D721Med (cell line): ENCODE measurements at places on chromosomes 11 and 22.
A peak's percentile ranks its signal among the peaks of the same experiment; 100 is the strongest.

DNA sequence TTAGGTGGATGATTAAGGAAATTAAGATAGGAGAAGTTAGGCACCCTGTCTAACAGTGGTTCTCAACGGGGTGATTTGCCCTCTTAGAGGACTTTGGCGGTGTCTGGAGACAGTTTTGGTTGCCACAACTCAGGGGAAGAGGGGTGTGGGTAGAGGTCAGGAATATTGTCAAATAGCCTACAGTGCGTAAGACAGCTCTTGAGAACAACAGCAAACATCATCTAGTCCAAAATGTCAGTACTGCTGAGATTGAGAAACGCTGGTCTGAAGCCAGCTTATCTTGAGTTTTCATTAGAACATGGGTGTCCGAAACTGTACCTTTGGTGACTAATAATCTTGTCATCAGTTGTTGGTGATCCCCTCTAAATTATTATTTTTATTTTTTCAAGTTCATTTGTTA, 38.4 kb downstream of the CECR2 start:
- DNase-seq, result no peak

DNA sequence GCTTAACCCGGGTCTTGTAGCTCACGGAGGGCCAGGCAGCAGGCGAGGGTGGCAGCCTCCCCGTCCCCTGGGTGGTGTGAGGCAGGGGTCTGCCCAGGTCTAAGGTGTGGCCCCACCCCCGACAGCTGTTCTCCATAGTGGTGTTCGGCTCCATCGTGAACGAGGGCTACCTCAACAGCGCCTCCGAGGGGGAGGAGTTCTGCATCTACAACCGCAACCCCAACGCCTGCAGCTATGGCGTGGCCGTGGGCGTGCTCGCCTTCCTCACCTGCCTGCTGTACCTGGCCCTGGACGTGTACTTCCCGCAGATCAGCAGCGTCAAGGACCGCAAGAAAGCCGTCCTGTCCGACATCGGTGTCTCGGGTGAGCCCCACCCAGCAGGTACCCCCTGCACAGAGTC, 24.4 kb downstream of the SYNGR1 start:
- no peak for DNase-seq

DNA sequence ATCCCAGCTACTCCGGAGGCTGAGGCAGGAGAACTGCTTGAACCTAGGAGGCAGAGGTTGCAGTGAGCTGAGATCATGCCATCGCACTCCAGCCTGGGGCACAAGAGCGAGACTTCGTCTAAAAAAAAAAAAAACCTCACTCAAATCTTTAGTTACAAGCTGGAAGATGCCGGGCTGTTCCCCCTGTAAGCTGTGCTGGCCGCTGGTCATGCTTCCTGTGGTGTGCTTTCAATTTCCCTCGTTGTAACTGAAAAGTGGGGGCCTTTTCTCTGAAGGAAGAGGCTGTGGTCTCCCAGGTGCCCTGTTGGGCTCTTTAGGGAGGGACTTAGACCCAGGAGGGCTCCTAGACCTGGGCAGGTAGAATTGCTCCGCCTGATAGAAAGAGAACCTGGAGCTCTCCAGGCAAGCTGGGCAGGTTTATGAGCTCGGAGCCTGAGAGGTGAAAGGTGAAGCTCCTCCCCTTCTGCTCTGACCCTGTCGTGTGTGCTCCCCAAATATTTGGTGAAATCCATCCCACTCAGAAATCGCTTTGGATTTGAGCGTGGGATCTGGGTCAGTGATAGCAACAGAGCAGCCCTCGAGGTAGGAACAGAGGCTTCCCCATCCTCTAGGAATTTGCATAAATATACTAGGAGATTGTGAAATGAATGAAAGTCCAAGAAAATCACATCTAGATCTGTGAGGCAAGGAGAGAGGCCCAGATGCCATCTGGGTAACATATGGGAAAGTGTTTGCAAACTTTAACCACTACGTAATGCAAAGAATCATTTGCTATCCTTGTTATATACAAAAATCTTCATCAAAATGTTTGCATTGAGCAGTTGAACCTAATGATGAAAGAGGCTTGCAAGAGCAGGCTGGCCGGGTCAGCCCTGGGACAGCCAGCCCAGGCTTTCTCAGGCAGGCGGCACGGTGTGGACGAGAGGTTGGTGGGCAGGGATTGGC, 154.3 kb downstream of the FBXO7 start:
- no peak for DNase-seq

- DNase-seq, result no peak
Observed at GRCh38 chr22:35749808-35750207, 32.1 kb downstream of the APOL5 start.

- no peak for DNase-seq
Observed at GRCh38 chr11:43992183-43992582, 49.7 kb downstream of the C11orf96 start.

DNA sequence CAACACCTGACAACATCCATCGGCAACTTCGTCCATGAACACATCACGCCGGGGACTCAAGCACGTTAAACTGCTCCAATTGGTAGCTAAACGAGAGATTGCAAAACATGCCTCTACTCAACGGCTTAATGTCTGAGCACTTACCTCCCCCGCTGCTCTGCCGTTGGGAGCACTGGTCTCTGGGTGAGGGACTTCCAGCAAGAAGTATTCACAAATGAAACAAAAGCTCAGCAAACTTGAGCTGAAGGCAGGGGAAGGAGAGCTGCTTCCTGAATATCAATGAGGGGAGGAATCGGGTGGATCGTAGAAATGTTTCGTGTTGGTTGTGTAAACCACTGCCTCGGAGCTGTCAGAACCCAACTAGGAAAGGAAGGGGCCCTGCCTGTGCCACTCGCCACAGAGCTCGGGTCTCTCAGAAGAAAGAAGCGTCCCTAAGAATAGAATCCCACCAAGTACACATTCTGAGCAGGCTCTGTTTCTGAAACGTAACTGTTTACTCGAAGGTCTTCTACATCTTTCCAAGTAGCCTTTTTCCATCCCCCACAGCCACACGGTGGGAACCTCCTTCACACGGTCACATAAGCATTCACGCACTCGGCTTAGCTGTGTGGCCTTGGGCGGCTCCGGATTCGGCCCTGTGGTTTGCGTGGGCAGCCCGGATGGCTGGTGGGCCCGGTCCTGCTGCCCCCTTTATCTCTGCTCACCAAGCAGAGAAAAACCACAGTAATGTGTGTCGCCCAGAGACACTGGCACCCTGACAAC, at the start of gene MLC1:
TSS of gene MLC1 (minus strand) at position 216 of the 762 bp plus-strand sequence. CDS start 524 bp downstream, outside the sequence.
- DNase-seq, result no peak

DNA sequence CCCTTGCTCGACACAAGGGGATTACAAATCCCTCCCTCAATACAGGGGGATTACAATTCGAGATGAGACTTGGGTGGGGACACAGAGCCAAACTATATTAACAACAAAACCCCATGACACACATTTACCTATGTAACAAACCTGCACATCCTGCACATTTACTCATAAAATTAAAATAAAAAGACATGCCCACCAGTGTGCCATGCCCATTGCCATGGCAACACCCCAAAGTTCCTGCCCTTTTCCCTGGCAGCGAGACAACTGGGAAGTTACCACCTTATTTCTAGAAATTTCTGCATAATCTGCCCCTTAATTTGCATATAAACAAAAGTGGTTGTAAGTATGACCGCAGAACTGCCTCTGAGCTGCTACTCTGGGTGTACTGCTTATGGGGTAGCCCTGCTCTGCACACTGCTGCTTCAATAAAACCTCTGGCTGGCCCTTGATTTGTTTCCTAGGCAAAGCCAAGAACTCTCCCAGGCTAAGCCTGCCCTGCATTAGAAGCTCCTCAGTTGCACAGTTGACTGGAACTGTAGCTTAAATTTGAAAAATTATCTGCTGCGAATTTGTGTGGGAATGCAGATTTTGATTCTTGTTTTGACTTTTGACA, 8.6 kb upstream of the INCENP start:
- DNase-seq, result no peak

- no peak for DNase-seq
Observed at GRCh38 chr11:74311352-74311926, at the start of gene P4HA3. Gene P4HA3, minus strand, starts transcription at chr11:74311640. Its CDS starts 29 bp downstream, at chr11:74311611.

DNA sequence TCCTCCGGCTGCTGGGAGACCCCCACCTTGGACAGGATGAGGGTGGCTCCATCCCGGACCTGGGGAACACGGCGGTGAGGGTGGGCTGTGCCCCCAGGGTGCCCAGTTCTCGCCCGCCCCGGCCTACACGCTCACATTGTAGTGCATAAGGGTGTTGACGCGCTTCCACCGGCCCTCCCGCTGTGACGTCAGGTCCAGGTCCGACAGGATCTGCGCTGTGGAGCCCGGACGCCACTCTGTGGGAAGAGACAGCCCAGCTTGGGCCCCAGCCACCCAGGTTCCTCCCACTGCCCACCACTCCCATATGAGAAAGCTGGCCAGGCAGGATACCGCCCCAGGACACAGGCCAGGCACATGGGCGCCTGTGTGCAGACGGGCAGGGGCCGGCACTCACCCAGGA, 8.3 kb upstream of the MAPK11 start:
- DNase-seq, result no peak

- no peak for DNase-seq
Observed at GRCh38 chr11:60292145-60292544, 11.7 kb downstream of the MS4A4A start.

GRCh38 chr22:25282671-25283561, 63.5 kb downstream of the CRYBB2 start:
- peak; percentile 23 for DNase-seq

DNA sequence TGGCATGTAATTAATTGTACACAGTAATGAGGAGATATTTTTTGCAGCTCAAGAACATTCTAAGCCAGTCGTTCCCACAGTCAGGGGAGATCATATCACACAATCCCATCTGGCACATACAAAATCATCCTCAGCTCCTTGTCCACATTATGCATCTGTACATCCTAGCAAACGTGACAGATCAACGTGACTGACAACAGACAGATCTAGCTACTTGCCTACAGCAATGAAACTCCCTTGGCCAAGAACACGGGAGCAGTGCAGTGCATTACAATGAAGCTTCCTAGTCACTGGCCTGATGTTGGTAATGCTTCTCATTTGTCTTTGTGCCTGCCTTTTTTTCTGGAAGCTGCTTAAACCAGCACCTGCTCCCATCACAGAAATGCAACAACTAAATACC, 24.5 kb upstream of the GUCY1A2 start:
- no peak for DNase-seq

GRCh38 chr22:36281781-36282327, 28.9 kb downstream of the APOL1 start:
- DNase-seq, result no peak

GRCh38 chr11:3904228-3904627, 48.8 kb downstream of the STIM1 start:
- no peak for DNase-seq

- no peak for DNase-seq
Observed at GRCh38 chr11:122116591-122116990, 576 bp upstream of the BLID start.

- no peak for DNase-seq
Observed at GRCh38 chr11:132035766-132036165, 665.4 kb downstream of the NTM start.

GRCh38 chr11:75790986-75791385, 22.4 kb downstream of the DGAT2 start:
- no peak for DNase-seq

DNA sequence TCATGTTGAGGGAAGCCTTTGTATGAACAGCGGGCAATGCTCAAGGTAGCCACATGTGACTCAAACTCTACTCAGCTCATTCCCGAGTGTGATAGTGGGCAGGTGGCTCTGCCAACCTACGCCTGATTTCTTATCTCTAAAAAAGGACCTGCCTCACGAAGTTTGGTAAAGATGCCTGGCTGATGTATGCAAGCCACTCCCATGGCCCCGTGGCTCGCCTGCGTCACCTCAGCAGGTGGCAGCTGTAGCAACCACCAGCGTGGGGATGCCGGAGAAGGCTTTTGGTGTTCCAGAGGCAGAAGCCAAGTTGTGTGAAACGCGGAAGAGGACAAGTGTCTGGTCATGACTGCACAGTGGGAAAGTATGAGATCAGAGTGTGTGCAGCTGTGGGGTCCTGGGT, 5.4 kb downstream of the FADS2 start:
- no peak for DNase-seq

GRCh38 chr11:32154275-32154674, 63.4 kb downstream of the RCN1 start:
- no peak for DNase-seq

DNA sequence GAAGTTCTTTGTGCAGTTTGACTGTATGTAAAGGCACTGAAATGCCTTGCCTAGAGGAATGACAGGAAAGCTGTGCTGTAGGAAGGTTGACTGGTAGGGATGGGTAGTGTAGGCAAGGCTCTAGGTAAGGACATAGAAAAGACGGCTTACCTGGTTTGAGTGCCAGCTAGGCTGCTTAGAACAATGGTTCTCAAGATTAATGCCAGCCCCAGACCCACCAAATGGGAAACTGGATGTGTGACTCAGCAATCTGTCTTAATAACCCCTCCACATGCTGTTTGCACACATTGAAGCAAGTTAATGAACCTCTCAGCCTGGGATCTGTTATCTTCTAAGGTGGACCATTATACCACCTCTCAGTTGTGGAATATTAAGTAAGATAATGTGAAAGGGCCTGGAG, 3.7 kb downstream of the RPS3 start:
- DNase-seq, result no peak

DNA sequence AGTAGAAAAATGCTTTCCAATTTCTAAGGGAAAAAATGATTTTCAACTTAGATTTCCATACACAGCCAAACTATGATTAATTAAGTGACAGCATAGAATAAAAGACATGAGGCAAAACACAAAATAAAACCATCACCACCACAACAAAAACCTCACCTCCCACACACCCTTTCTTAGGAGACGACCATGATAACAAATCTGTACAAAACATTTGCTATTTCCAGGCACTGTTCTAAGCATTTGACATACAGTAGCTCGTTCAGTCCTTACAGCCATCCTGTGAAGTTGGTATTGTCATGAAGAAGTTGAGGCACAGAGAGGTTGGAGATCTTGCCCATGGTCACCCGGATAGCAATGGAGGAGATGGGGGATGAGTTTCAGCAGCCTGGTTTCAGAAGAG, 8.7 kb downstream of the SPI1 start:
- no peak for DNase-seq

- DNase-seq, result peak; percentile 86
Observed at GRCh38 chr11:46391578-46392420, at the start of gene CHRM4. Gene CHRM4, minus strand, starts transcription at chr11:46391776. Its CDS starts 5,219 bp downstream, at chr11:46386557.

DNA sequence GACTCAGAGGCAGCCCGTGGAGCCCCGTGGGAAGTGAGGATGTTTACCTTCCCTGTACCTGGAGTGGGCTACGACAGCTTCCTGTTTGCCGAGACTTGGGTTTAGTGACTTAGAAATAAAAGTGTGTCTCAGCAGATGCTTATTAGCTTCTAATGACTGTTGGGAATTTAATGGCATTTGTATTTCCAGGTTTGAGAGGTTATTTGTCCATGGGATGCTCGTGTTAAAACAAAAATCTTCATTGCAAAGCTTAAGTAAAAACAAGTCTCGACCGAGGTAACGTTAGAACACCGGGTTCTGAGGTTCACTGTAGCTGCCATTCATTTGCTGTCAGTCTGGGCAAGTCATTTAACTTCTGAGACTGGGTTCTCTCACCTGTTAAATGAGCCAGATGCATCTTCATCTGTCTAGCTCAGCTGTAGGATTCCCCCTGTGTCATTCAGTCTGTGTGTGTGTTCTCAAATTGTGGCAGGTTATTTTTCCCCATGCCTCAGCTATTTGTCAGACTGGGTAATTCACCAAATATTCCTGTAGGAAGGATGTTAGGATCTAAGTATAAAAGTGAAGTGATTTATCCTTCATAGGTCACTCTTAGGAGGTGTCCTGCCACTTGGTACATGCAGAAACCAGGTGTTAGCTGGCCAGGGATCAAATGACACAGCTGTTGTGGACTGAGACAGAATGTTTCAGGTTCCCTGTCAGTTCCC, 791 bp downstream of the EI24 start:
- DNase-seq, result no peak

- no peak for DNase-seq
Observed at GRCh38 chr11:134441281-134441680, 29.2 kb upstream of the B3GAT1 start.
